ENCODE measurements at places on chromosomes 12 and 14. TPM values are rescaled to one million over a fixed set of nuclear protein-coding genes. Genes with fewer than 3 reads are reported as not detected.

WNT5B gene
- polyA plus RNA-seq = 2.7 TPM

RPS6KA5 gene
- polyA plus RNA-seq = 2.1 TPM

MANSC4 gene
- polyA plus RNA-seq = not detected

BEGAIN gene
- 0.25 TPM for polyA plus RNA-seq

GRCh38 chr14:49483268-49483667 is 102.9 kb downstream of the RPS29 start:
- H3K4me1 ChIP-seq = no peaks in the 10 kb centered on the region
- H3K27ac ChIP-seq = no peak overlapping the region
- no peak overlapping the region for H3K4me3 ChIP-seq
- H3K27me3 ChIP-seq = no peaks in the 10 kb centered on the region

DNA sequence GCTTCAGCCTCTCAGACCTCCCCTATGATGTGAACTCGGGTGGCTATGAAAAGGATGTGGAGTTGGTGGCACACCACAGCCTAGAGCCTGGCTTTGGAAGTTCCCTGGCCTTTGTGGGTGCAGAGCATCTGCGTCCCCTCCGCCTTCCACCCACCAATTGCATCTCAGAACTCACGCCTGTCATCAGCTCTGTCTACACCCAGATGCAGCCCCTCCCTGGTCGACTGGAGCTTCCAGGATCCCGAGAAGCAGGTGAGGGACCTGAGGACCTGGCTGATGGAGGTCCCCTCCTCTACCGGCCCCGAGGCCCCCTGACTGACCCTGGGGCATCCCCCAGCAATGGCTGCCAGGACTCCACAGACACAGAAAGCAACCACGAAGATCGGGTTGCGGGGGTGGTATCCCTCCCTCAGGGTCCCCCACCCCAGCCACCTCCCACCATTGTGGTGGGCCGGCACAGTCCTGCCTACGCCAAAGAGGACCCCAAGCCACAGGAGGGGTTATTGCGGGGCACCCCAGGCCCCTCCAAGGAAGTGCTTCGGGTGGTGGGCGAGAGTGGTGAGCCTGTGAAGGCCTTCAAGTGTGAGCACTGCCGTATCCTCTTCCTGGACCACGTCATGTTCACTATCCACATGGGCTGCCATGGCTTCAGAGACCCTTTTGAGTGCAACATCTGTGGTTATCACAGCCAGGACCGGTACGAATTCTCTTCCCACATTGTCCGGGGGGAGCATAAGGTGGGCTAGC is 7.0 kb upstream of the RPS26 start:
- H3K36me3 ChIP-seq = peaks cover 28% of the 10 kb centered on the region
- no peak overlapping the region for H3K27ac ChIP-seq
- no peaks in the 10 kb centered on the region for H3K4me1 ChIP-seq
- H3K4me3 ChIP-seq = no peak overlapping the region
- DNase-seq = no peak

DNA sequence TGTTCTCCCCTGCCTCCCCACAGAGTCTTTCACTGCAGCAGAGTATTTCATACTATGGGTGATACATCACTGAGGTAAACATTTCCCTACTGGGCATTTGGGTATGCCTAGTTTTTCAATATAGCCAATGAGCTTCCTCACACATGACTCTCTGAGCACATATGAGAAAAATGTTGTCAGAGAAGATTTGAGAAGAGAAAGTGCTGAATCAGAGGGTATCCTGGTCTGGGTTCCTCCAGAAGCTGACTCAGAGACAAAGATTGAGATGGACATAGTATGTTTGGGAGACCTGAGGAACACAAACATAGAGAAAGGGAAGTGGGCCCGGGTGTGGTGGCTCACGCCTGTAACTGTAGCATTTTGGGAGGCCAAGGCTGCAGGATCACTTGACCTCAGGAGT is 12.6 kb downstream of the SLC8B1 start:
- no peaks in the 10 kb centered on the region for H3K27me3 ChIP-seq
- H3K4me3 ChIP-seq = no peak overlapping the region
- H3K27ac ChIP-seq = peak overlapping the region; percentile 51
- DNase-seq = peak; percentile 81

All from CD14-positive monocyte (primary cell).